ENCODE measurements at places on chromosomes 1 and 21.

- DNase-seq = no peak
Measured at GRCh38 chr1:67830928-67831830, 2.1 kb downstream of the GNG12 start.

GRCh38 chr1:81111818-81112217 lies 688.9 kb upstream of the ADGRL2 start:
- no peak for DNase-seq

GRCh38 chr1:222239130-222239529 lies 308.8 kb downstream of the HHIPL2 start:
- DNase-seq = no peak

GRCh38 chr1:47710329-47711071 lies 272.7 kb downstream of the FOXD2 start:
- DNase-seq = peak; percentile 57
